Keratinocyte (primary cell): ENCODE measurements at places on chromosomes 12 and 14. TPM values are rescaled to one million over a fixed set of nuclear protein-coding genes. Genes with fewer than 3 reads are reported as not detected.

DCP1B gene
- polyA plus RNA-seq, result 9.7 to 12.2 TPM (median 10.6 TPM) in 3 replicates

RNASE7 gene
- polyA plus RNA-seq, result 17.4 to 36.6 TPM (median 19.0 TPM) in 3 replicates

DPY19L2 gene
- polyA plus RNA-seq, result 0.68 to 3.3 TPM (median 2.6 TPM) in 3 replicates

RAD9B gene
- 0.15 to 0.41 TPM (median 0.31 TPM) in 3 replicates for polyA plus RNA-seq

GPR84 gene
- 0.08 to 0.17 TPM (median 0.12 TPM) in 3 replicates for polyA plus RNA-seq

APAF1 gene
- 5.0 to 9.9 TPM (median 6.1 TPM) in 3 replicates for polyA plus RNA-seq

NTF3 gene
- polyA plus RNA-seq, result not detected in 3 replicates

SLC10A1 gene
- polyA plus RNA-seq, result not detected in 3 replicates

AKAP6 gene
- 1.3 to 2.6 TPM (median 2.0 TPM) in 3 replicates for polyA plus RNA-seq

LRFN5 gene
- polyA plus RNA-seq, result not detected in 3 replicates

CLEC6A gene
- polyA plus RNA-seq, result not detected in 3 replicates
